ENCODE measurements at places on chromosomes 2 and 18.

- no peak for DNase-seq
Observed at GRCh38 chr2:15042801-15043217, 410.3 kb downstream of the LRATD1 start.

DNA sequence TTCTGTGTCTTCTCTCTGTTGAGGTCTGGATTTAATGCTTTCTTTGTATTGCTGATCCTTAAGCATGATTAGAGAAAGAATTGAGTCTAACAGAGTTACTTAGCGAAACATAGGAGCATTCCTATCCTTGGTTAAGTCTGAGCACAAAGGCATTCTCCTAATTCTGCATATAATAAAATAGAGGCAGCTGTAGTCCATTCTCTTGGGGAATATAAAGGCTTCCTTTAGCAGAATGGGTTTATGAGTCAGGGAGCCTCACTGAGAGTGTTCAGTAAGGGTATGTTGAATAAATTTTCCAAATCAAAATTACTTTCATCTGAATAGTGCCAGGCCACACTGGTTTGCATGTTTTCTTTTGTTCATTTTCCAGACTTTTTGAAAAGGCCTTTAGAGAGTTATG, 101.5 kb downstream of the GALNT1 start:
- DNase-seq, result no peak

DNA sequence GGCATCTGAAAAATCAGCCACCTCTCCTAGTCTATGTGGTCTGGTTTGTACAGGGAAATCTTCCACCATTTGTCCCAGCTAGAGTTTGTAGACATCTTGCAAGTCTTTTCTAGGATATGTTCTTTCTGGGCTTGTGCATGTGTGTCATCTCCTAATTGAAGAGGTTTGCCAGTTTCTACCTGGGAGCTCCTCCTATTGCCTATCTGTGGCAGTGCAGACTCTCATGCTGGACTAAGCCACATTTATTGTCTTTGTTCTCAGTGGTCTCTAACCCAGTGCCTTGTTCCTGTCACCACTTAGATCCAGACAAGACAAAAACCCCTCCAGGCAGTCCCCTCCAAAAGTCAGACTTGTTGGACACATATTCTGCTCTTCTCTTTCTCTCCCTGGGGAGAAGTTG, 72.0 kb upstream of the MRPS9 start:
- DNase-seq, result no peak

DNA sequence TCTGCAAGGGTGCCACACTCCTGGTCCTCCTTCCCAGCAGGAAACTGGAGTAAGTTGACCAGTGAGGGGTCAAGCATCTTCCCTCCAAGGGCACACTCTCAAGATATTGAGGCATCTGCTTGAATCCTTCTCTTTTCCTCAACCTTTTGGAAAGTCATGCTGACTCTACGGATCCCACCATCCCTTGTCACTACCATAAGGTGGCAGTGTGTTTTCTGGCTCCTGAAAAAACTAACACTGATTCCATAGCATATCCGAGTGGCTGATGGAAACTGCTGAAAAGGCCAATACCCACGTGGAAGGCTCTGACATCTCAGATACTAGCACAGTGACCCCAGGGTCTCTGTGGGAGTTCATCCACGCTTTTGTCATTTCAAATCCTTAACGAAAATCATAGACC, 37.1 kb downstream of the GPR45 start:
- DNase-seq, result no peak

DNA sequence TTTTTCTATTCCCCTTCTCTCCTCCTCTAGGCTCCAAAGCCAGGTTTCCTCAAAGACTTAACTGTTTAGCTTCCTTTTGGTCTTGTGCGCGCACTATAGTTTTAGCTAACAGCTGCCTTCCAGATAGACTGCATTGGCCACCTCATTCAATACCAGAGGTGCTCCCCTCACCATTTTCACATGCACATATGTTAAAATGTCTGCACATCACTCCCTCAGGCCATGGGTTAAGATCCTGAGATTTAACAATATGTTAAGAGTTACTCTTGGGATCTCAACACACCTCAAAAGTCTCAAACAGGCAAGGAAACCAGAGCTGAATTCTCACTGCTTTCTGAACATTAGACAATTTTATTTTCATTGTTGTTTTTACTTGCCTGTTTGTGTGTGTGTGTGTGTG, 80.8 kb upstream of the MAP3K20 start:
- no peak for DNase-seq

- DNase-seq, result no peak
Observed at GRCh38 chr2:28749526-28749925, 2.1 kb upstream of the PPP1CB start.

DNA sequence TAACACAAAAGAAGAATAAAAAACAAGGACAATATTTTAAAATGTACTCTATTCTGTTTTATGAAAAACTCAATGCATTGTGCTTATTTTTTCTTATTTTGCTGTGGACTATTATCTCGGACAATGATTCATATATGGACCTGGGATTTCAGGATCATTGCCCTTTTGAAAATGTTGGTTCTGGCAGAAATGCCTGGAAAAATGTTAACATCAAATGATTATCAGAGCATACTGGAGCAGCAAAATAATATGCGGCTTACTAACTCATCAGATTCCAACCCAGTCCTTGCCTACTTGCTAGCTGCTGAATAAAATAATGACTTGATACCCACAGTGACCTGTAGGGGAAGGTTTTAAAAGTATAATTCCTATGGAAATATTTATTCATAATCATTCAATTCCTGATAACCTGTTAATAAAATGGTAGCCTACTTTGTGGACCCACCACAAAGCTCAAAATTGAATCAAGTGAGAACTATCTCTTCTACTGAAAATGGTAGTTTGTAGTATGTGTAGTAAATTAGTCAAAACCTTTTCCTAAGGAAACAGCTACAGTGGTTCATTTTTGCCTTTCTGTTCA, 117.4 kb downstream of the NEB start:
- DNase-seq, result no peak

GRCh38 chr2:207437524-207438143, 92.1 kb upstream of the CREB1 start:
- DNase-seq, result no peak

DNA sequence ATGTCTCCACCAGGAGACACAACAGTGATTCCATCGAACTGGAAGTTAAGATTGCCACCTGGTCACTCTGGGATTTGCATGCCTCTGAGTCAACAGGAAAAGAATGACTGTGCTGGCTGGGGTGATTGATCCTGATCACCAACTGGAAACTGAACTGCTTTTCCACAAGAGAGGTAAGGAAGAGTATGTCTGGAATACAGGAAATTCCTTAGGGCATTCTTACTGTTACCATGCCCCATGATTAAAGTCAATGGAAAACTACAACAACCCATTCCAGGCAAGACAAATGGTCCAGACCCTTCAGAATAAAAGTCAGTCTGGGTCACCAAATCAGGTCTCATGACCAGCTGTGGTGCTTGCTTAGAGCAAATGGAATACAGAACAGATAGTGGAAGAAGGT, 12.0 kb upstream of the DDX1 start:
- DNase-seq, result no peak

- DNase-seq, result no peak
Observed at GRCh38 chr2:203690117-203690431, 16.4 kb upstream of the CD28 start.

GRCh38 chr2:67880291-67880761, 182.5 kb downstream of the C1D start:
- no peak for DNase-seq
